ENCODE measurements at places on chromosomes 1 and 21.

GRCh38 chr1:14039582-14040430 is 339.8 kb downstream of the PRDM2 start:
- no peak for DNase-seq

DNA sequence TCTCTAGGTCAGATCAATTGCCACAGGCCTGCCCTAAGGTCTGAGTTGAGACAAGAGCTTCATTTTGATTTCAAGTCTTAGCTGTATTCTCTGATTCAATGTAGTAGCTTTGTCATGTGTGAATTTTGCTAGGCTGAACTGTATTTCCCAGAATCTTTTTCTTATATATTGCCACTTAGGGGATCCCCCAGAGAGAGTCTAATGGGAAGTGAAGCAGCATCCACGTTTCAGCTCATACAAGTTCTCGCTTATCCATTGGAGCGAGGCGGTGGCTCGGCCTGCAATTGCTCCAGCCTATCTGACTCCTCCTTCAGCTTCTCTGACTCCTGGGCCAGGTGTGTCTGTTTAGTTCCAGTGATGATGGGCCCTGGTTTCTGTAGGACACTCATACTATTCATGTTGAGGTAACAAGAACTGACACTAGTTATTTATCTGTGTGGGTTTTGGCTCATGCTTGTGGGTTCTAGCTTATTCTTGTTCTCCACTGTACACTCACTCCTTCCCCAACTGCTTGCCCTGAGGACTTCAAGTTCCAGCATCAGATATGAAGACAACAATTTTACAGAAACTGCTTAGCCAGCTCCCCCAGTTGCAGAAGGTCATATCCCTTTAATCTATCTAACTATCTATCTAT is 48.2 kb downstream of the TBX19 start:
- DNase-seq: no peak

GRCh38 chr1:107936498-107937481 is 28.2 kb downstream of the VAV3 start:
- DNase-seq: no peak

DNA sequence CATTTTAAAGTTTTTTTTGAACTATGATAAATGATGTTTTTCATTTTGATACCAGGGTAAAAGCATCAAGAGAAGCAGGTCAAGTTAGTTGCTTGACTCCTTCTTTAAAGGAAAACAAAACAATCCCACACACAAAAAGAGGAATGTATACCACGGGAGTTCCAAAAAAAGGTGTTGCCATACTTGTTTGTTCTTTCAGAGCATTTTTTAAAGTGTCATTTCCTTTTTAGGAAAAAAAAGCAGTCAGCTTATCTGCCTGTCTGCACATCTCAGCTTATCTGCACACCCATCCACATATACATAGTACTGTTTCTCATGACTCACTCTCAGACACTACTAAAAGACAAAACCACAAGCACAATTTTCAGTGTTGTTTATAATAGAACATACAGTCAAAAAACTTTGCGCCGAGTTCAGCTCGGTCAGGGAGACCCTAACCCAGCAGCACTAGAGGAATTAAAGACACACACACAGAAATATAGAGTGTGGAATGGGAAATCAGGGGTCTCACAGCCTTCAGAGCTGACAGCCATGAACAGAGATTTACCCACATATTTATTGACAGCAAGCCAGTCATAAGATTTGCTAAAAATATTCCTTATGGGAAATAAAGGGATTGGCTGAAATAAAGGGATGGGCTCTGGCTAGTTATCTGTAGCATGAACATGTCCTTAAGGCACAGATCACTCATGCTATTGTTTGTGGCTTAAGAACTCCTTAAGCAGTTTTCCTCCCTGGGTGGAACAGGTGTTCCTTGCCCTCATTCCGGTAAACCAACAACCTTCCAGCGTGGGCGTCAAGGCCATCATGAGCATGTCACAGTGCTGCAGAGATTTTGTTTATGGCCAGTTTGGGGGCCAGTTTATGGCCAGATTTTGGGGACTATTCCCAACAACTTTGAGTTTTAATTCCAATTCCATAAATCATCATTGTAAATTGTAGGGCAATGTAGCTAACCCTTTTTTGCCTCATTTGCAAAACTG is 11.4 kb upstream of the MNDA start:
- no peak for DNase-seq

- DNase-seq: no peak
These were observed 16.4 kb downstream of the ECHDC2 start for GRCh38 chr1:52904927-52905698.

DNA sequence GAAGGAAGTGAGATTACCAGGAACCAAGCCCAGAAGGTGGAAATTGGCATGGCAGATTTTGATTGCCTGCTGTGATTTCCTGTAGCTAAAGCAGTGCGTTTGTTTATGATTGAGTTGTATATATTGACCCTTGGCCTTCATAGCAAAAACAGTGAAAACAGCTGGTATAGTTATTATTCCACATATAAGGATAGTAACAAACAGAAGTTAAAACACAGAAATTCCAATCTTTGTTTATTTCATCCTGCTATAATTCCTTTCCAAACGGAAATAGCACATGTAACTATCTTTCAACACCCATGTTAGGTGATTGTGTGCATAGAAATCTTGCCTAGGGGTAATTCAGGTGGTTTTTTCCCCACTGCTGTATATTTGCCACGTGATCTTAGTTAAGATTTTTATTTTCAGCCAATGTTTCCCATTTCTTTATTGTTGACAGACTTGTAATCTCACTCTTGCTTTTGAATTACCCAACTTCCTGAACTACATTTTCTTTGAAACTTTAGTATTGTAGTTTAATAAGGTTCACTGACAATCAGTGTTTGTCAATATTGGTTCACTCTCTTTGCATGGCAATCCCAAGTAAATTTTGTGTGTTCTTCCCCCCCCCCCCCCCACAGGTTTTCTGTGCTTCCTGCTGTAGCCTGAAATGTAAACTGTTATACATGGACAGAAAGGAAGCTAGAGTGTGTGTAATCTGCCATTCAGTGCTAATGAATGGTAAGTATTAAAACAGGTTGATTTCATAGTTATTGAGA is 102.7 kb downstream of the CC2D1B start:
- DNase-seq: no peak

DNA sequence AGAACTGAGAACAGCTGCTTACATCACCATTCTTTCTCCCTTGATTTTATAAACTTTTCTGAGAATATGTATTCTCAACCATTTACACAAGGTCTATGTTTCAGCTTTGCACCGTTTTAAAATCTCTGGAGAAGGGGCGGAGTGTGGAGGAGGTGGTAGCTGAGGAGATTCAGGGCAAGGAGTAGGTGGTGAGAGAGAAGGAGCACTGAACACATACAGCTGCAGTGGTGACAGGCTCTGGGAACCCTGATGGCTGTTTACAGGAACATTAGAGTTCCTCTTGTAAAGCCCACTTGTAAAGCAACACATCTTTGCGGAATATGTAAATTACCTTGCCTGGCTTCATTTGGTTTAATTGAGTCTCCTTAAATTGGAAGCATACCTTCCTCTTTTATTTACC is 89.7 kb downstream of the SMYD2 start:
- no peak for DNase-seq

GRCh38 chr1:80495806-80496205 is 1304.9 kb upstream of the ADGRL2 start:
- no peak for DNase-seq

GRCh38 chr1:215260711-215261110 is 178.2 kb downstream of the KCNK2 start:
- no peak for DNase-seq

DNA sequence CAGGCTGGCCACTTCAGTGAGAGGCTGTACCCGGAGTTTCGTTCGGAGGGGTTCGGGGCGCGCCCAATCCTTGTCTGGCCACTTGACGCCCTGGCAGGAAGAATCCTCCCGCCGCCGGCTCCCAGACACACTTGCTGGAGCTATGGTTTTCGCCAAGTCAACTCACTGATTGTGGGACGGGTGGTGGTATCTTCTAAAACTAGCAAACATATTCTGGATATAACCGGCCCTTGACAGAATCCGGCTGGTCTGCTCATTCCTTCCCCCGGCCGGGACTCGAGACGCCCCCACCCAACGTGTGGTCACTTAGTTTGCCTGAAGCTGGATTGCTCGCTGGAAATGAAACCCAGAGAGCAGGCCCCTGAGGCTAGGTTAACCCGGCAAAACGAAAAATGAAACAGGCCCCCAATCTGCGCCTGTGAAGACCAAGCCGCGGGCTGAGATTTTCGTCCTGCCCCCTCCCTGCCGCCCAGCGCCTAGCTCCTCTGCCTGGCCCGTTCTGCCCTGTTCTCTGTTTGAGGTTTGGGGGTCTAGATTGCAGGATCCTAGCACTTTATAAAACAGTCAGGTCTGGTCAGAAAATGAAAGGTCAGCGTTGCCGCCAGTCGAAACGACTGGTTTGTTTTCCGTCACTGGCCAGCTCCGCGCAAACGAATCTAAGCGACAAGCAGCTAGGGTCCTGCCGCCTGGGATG is 4.6 kb downstream of the GFI1 start:
- no peak for DNase-seq

DNA sequence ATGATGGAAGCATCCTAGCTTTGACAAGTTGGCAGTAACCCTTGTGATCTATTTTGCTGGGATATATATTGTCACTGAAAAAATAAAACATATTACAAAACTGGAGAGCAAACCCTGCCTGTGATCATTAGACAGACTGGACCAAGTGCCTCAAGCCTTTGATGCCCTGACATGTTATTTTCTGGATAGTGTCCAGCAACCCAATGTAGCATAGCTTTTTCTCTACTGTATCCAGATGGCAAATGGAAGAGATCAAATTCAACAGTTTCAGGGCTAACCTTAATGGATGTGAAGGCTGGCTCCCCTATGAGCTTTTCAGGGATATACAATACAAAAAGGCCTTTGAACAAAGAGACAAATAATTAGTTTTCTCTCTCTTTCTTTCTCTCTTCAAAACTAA is 25.1 kb downstream of the WARS2 start:
- no peak for DNase-seq

DNA sequence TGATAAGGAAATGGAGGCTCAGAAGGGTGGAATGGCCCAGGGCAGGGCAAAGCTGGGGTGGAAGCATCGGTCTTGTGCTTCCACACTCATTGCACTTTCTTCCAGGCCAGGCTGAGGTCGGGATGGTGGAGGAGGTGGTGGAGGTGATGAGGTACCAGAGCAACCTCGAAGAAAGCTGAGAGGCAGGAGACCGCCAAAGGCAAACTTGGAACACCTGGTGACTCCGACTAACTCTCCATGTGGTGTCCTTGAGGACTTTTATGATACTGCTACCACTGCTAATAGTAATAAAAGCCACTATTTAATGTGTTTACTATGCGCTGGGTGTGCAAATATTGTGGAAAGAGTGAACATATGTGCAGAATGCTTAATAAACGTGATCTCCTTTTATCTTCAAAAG is 16.9 kb upstream of the BTG2 start:
- no peak for DNase-seq

GRCh38 chr1:190940951-190941350 is 463.3 kb upstream of the BRINP3 start:
- no peak for DNase-seq

DNA sequence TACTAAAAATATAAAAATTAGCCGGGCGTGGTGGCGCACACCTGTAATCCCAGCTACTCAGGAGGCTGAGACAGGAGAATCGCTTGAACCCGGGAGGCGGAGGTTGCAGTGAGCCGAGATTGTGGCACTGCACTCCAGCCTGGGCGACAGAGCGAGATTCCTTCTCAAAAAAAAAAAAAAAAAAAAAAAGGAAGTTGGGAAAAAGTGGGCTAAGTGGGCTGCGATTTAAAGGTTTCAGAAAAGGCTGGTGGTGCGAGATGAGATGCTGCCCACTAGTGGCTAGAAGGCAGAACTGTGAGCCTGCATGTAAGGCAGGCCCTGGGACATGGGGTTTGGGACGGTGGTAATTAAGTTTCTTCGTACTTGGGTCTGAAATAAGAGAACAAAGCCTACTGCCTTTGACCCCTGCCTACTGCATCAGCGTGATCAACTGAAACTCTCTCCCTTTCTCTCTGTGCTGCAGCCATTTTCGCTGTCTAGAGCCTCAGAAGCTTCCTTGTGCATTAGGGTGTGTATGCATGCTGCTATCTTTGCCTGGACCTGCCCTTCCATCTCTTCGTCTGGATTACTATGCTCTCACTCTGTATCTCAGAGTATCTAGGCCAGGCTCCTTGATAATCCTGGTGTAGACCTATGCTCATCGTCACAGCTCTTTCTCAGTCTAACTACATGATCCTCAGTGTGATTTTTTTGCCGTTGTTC is 12.4 kb downstream of the FMOD start:
- DNase-seq: peak; percentile 9

GRCh38 chr1:2540816-2541492 is 10.9 kb upstream of the HES5 start:
- DNase-seq: no peak

DNA sequence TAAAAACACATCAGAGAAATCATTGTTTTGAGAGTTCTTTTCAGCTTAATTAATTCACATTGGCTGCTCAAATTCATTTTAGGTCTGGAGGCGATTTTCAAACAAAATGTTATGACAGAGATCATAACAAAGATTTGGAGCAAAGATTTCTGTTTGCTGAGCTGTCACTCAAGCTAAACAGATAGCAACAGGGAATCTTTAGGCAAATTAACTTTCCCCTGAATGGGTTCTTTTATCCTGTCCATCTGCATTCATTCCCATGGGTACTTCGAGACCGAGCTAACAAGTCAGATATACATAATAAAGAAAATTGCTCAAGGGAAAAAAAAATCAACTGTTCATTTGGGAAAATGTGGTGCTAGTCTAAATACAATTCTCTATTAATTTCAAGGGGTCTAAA is 30.2 kb upstream of the CA6 start:
- no peak for DNase-seq

- DNase-seq: no peak
These were observed 1173.4 kb downstream of the AMY1C start for GRCh38 chr1:104923075-104923474.

- no peak for DNase-seq
These were observed 524 bp downstream of the LRRC38 start for GRCh38 chr1:13513063-13513894.

GRCh38 chr21:46515109-46515508 is 56.4 kb downstream of the DIP2A start:
- DNase-seq: no peak

DNA sequence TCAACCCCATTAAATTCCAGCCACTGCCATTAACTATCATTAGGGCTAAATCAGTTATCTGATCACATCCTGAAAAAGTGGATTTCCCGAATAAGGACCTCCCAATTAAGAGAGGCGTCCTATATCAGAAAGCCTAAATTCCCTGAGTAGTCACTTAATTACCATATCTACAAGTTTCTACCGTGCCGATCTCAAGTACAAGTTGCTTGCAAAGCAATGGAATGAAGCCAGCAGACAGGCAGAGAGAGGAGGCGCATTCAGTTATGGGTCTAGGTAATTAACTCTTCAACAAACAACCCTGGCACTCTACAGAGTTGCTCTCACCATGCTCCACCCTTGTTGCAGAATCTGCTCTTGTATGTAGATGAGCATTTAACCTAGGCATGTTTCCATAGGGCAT is 494.6 kb upstream of the RUNX1 start:
- no peak for DNase-seq

DNA sequence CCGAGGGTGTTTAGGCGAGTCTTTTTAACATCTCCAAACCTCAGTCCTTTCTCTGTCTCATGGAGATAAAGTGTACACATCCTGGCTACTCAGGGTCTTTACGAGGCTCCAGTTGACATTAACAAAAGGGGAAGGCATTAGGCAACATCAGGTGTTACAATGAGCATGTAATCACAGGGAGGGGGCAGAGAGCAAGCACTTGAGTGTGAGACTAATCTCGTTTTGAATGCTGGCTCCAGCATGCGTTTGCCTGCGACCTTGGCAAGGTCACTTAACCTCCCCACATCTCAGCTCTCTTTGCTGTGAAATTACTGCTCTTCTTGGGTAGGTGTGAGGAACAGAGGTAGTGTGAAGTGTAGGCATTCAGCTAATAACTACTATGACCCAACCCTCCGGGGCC is 3.1 kb downstream of the TNNT2 start:
- no peak for DNase-seq

- DNase-seq: no peak
These were observed 29.7 kb downstream of the PBX1 start for GRCh38 chr1:164588516-164589341.
